ENCODE measurements at places on chromosomes 16 and 17.

- DNase-seq: no peak
These were observed 29.9 kb downstream of the CIBAR2 start for GRCh38 chr16:85082173-85083050.

DNA sequence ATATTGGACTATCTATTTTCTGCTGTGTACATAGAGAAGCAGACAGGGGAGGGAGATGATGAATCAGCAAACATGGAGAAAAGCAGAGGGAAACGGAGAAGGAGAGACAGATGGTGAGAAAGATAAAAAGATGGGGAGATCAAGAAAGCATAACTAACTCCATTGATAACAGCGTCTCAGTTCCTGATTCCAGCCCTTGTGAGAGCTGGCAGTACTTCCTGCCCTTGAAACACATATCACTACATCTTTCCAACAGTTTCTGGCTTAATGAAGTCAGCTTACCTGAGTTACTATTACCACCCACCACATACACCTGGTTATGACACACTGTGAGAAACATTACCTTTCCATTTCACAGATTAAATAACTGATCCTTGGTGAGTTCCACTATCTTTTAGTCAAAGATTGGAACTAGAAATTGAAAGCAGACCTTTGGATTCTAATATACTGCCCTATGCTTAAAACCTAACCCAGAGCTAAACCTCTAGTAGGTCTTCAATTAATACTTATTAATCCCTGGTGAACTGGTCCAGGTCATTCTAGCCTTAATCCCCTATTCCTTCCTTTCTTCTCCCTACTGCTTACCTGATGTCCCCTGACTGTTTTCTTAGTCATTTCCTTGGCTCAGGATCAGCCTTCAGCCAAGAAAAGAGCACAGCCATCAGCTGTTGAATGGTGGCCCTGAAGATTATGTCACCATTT, 346.6 kb upstream of the CCL2 start:
- DNase-seq: no peak

DNA sequence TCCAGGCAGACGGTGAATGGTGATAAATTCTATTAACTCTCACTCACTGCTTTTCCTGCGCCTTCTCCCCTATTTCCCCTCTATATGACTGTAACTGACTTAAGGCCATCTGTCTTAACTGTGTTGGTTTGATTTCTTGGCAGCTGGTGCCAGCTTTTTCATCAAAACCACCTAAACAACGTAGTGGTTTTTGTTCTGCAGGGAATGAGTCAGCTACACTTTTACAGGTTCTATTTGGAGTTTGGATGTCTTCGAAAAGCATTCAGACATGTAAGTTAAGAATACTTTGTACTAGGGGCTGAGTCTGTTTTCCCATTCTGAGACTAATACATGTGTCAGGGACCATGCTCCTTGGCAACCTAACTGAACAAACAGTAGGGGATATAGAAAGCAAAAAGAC, 8.5 kb downstream of the REXO5 start:
- DNase-seq: no peak

DNA sequence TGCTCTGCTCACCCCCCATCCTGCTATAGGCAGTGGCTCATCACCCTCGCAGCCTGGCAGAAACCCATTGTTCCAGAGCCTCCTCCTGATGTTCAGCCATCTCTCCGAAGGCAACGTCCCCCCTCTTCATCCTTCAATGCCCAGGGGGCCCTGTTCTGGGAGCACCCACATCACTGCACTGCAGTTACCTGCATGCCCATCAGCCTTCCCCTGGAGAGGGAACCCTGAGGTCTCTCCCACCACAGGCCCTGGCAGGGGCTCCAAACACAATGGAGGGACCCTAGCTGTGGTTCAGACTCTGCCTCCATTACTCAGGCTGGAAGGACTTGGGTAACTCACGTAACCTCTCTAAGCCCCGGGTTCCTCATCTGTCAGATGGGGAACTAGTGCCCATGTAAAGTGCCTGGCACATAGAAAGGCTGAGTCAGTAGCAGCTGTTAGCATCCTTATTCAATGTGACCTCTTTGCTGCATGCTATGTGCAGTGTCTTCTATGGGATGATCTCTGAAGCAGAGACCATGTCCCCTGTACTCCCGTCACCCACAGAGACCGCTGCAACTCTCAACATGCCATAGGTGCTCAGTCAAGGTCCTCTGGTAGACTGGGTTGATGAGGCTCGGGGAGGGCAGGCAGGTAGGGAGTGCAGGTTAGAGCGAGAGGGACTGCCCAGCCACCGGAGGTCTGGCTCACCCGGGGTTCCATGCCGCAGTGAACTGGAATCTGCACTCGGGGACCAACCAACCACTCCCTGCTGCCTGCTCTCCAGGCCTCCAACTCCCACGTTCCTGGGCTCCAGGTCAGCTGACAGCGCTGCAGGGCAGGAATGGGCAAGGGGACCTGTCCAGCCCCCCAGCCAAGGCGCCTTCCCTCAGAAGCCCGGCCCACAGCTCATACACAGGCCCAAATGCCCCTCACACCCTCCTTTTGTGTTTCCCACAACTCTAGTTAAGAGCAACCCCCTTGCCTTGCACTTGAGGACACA, 233.2 kb downstream of the ZNF423 start:
- no peak for DNase-seq

GRCh38 chr16:71282943-71283342, 6.3 kb downstream of the CMTR2 start:
- no peak for DNase-seq

Data from activated CD4-positive, alpha-beta T cell treated with anti-CD3 and anti-CD28 coated beads, Interleukin-2, amount 50 U/mL, for 1 hour (primary cell).